ENCODE measurements at places on chromosomes 3 and 15. TPM values are rescaled to one million over a fixed set of nuclear protein-coding genes. Genes with fewer than 3 reads are reported as not detected.

DNA sequence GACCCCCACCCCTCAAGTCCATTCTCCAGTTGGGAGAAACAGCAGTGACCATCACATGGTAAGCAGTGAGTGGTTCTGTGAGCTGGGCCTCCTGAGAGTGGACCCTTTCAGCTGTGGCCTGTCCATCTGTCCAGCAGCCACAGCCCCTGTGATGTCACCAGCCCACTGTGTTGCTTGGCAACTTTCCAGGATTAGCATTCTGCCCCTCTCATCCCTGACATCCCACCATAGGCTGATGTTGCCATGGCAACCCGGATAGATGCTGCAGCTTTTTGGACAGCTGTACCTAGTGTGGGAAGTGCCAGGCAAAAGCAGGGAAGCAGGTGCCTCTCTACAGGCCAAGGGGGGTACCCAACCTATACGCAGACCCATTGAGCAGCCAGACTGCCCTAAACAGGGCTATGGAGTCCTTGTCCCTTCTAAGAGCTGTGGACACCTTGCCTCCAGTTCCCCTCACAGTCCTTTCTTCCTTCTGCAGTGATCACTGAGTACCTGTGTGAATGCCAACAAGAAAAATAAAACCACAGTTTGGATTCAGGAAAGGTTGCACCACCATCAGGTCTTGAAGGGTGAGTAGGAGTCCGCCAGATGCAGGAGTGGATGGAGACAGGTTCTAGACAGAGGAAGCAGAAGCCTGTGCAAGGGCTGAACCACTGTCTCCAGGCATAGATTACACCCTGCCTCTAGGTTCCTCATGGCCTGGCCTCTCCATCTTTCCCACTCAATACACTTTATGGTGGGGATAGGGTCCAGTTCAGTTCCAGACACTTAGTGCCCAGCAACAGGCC lies at the start of gene DNAH1:
Gene DNAH1, plus strand, starts transcription at position 343 of the 788 bp plus-strand sequence. CDS start 6,124 bp downstream, outside the sequence.
- DNase-seq, result no peak

DNA sequence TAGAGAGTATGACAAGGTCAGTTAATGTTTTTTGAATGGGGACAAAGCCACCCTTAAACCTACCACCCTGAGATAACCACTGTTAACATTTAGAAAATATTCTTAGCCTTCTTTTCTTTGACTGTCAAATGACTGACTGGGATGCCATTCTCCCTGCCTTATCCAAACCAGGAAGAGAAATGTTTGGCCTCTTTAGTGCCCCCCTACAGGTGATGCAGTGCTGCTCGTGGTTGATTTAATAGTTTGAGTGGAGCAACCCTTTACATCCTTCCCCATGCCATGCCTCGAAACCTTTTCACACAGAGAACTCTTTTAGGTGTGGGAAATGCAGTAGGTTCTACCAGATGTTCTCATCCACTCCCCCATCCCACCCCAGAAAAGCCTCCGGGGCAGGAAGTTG lies 38.7 kb upstream of the UMPS start:
- no peak for DNase-seq

Gene LRRC31
- not detected for total RNA-seq

DNA sequence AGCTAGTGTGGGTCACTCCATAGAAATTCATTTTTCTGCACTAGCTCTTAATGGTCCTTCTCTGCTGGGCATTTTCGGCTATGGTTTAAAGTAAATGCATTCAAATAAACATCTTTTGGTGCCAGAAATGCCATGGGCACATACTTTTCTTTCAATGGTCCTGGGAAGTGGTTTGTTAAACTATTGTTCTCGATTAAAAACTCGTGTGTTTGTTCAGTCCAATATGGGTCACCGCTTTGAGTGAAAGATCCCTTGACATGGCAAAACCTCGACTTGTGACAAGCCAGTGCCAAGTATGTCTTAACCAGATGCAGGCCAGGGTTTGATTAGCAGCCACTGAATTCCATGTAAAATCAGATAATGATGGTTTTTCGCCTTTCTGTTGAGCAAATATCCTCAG lies 331.9 kb upstream of the WNT5A start:
- DNase-seq, result no peak

DNA sequence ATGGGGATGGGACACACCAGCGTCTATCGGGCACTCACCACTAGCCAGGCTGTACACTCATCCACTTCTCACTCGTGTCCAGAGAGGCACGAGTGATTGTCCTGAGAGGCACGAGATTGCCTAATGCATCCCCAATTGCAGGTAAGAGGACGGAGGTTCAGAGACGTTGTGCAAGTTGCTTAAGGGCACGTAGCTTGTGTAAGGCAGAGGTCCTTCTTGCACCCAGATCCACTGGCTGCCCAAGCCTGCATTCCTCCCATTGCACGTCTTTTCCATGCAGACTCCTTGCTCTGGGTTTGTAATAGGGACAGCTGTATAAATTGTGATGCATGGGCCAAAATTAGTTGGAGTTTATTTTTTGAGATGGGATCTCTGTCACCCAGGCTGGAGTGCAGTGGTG lies 264.3 kb downstream of the PLCL2 start:
- DNase-seq, result no peak

GRCh38 chr15:56064152-56064551 lies 70.7 kb upstream of the NEDD4 start:
- DNase-seq, result no peak

- DNase-seq, result no peak
Measured at GRCh38 chr3:22587446-22587845, 615.7 kb upstream of the UBE2E2 start.

GRCh38 chr3:134376385-134376765 lies 2.1 kb upstream of the AMOTL2 start:
- DNase-seq, result no peak

Gene TRIM59
- 15.5 TPM for total RNA-seq

- no peak for DNase-seq
Measured at GRCh38 chr3:138355071-138355470, 6.7 kb downstream of the MRAS start.

DNA sequence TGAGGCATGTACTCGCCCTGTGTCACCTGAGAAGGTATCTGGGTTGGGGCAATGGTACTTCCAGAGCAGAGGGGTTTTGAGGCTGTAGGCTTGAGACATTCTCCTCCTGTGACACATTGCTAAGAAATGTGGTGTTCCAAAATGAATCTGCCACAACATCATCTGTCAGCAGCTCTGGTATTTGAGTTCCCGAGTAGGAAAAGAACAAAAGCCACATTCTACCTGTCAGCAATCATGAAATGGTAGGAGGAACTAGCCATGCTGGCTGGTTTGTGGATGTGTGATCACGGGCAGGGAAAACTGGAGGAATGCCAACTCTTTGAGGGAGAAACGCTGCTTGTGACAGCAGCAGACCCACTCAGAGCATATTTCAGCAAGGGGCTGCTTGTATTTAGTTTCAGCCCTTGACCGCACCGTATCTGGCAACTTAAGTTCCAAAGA lies 579.4 kb upstream of the TBL1XR1 start:
- DNase-seq, result no peak

- DNase-seq, result peak; percentile 17
Measured at GRCh38 chr15:84079885-84080777, 155.4 kb upstream of the GOLGA6L4 start.

DNA sequence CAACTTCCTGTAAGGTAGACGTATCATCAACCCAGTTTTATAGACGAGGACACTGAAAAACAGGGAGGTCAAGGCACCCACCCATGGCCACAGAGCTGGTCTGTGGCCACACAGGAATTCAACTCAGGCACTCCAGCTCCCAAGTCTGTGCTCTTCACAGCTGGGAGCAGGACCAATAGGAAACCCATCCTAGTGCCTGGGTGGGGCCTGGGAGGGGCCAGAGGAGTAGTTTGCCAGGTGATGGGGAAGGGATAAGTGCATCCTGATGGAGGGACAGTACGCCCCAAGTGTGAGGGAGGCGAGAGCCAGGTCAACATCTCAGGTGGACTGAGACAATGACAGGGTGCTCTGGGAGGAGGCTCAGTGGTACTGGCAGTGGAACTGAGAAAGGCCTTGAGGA lies 22.0 kb downstream of the KIF9 start:
- no peak for DNase-seq

Gene CKMT1B
- total RNA-seq, result not detected

Gene CSTA
- not detected for total RNA-seq

DNA sequence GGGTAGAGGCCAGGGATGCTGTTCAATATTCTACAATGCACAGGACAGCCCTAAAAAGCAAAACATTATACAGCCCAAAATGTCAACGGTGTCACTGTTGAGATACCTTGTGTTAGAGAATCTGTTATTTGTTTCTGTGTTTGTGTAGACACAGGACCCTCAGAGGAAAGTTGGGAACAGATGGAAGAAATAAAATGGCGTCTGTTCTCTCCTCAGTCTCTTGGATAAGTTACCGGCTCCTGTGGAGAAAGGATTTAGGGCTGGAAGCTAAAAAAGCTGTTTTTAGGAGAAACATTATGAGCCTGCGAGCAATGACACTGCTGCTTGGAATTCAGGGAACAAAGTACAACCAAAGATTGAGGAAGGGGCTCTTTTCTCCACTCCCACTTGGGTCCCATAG lies 688.6 kb upstream of the ZNF385D start:
- DNase-seq, result no peak

DNA sequence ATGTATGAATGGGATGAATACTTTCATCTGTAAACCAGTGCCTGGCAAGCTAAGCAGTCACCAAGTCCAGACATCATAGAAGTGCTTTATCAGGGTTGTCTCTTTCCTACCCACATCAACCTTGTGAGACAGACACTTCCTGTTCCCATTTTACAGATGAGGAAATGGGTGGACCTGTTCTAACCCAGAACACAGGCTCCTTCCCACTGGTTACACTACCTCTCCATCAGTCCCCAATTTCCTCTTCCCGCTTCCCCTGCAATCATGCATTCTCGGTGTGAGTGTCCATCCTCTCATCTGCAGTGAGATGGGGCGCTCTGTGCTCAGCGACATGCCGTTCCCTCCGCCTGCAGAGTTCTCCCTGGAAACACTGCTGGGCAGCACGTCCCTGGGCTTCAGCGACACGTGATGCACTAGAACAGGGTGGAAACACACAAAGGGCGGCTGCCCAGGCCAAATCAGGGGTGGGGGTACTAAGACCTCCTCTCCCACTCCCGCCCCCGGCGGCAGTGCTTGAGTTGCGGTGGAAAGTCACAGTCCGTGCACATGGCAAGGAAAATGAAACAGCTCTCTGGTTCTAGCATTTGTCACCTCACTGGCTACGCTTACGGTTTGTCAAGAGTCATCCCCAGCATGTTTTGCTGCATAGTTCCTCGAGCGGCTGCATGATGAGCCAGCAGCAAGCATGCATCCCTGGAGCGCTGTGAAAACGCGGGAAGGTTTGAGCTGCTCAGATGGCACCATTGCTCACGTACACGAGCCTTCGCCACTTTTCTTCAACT lies 201.1 kb downstream of the ADAMTS17 start:
- DNase-seq, result no peak

GRCh38 chr15:65902373-65902772 lies 33.1 kb downstream of the RAB11A start:
- DNase-seq, result no peak

GRCh38 chr3:53478166-53478830 lies 16.1 kb upstream of the CACNA1D start:
- DNase-seq, result no peak

Gene OIP5
- total RNA-seq, result not detected

GRCh38 chr3:194286375-194287146 lies 64.6 kb downstream of the CPN2 start:
- no peak for DNase-seq

DNA sequence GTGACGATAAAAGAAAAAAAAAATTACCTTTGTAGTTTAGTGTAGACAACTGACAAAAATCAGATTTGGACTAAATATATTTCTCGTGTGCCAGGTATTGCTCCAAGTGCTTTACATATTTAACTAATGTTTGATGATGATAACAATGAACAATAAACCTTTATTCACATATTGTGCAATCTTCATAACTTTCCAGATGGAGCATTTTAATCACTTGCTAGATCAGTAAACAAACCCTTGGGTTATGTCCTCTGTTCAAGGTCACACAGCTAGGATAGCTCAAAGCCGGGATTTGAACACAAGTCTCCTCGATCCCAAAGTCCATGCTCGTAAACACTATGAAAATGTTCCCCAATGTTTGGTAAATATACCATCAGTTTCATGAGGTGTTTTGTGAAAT lies 14.5 kb downstream of the NCEH1 start:
- no peak for DNase-seq

- DNase-seq, result peak; percentile 84
Measured at GRCh38 chr3:46987743-46988401, 8.4 kb downstream of the NBEAL2 start.

DNA sequence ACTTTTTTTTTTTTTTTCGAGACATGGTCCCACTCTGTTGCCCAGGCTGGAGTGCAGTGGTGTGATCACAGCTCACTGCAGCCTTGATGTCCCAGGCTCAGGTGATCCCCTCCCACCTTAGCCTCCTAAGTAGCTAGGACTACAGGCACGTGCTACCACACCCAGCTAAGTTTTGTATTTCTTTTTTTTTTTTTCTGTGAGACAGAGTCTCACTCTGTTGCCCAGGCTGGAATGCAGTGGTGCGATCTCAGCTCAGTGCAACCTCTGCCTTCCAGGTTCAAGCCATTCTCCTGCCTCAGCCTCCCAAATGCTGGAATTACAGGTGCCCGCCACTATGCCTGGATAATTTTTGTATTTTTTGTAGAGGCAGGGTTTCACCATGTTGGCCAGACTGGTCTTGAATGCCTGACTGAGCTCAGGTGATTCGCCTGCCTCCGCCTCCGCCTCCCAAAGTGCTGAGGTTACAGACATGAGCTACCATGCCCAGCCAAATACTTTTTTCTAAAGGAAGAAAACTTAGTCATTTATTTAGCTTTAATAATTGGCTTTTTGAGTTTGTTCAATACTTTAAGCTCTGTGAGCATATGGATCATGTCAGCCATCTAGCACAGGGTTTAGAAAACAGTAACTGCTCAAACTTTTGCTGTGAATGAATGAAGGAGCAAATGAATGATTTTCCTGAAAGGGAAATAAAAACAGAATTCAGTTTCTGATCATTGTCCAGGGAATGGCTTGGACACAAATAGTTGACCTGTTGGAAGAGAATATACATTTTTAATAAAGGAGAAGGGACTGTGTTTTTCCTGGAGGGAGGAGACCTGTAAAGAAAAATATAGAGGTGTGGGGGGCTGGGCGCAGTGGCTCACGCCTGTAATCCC lies 26.0 kb downstream of the UBE2E1 start:
- DNase-seq, result no peak

GRCh38 chr3:155069729-155070128 lies 10.4 kb upstream of the MME start:
- no peak for DNase-seq

DNA sequence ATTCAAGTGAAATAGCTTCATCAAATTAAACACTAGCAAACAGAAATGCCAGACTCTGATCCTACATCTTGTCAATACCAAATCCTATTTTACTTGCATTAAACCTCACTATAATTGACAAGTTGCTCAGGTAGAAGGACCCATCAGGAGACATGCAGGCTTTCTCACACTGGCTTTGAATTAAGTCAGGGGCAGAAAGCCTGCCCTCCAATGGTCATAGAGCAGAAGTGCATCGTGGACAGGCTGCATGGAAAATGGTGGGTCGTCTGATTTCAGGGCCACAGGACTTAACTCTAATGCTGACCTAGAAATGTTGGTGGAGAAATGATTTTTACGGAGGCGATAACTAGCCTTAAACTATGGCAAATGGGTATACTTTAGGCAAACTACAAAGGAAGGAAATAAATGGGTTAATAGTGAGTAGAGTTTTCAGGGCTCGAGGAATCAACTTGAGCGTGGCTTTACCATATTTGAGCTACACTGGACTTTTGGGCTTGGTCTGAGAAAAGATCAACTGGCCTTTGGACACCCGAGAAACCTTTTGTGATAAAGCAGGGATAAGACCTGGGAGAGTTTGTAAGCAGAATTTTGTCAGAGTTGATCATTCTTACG lies 283.9 kb downstream of the GRM7 start:
- DNase-seq, result no peak

All from CD8-positive, alpha-beta T cell (primary cell).